ENCODE measurements at places on chromosomes 7 and 10. TPM values are rescaled to one million over a fixed set of nuclear protein-coding genes. Genes with fewer than 3 reads are reported as not detected.

Gene C10orf105
- 0.53 TPM for total RNA-seq

Gene SYT15B
- 12.5 TPM for total RNA-seq

Gene CCSER2
- total RNA-seq = 136 TPM

Gene ADAM8
- total RNA-seq = 20.7 TPM

Gene NYAP1
- 9.1 TPM for total RNA-seq

Gene MACC1
- total RNA-seq = 0.98 TPM

Gene IFIT1B
- total RNA-seq = 6.3 TPM

Gene NRAP
- total RNA-seq = not detected

Gene MALRD1
- total RNA-seq = 4.5 TPM

Gene SKIDA1
- 3.1 TPM for total RNA-seq

Gene AMZ1
- 0.31 TPM for total RNA-seq

Gene GRM3
- total RNA-seq = not detected

Gene FAM25G
- total RNA-seq = not detected

Gene CD36
- total RNA-seq = 208 TPM

Gene EVX1
- total RNA-seq = not detected

Gene ANKRD22
- not detected for total RNA-seq

Gene CHAT
- not detected for total RNA-seq

Gene CRHR2
- total RNA-seq = 1.1 TPM

Gene NUTM2E
- total RNA-seq = not detected

Gene CALHM3
- not detected for total RNA-seq

Gene HOXA7
- 6.2 TPM for total RNA-seq

Gene PTN
- 5.6 TPM for total RNA-seq

Gene IDI2
- total RNA-seq = not detected

Data from sciatic nerve (tissue), 2 donors.